ENCODE measurements at places on chromosomes 1 and 21.

- DNase-seq = no peak
Measured at GRCh38 chr1:93516164-93516563, 68.2 kb downstream of the FNBP1L start.

DNA sequence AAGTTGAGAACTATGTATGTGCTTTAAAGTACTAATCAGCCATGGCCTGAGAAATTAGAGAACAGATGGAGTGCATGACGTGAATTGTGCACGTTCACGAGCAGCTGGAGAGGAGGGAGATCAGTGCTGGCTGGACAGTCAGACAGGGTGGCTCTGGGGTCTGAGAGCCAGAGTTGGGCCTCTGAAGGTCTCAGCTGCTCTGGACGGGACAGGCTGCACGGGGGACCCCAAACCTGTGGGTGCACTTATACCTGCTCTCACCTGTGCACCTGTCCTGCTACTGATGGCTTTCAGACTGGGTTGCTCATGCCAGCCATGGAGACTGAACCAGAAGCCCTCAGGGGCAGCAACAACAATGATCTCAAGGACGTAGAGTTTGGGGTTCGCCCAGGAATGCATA, 43.5 kb downstream of the UMODL1 start:
- DNase-seq = no peak

DNA sequence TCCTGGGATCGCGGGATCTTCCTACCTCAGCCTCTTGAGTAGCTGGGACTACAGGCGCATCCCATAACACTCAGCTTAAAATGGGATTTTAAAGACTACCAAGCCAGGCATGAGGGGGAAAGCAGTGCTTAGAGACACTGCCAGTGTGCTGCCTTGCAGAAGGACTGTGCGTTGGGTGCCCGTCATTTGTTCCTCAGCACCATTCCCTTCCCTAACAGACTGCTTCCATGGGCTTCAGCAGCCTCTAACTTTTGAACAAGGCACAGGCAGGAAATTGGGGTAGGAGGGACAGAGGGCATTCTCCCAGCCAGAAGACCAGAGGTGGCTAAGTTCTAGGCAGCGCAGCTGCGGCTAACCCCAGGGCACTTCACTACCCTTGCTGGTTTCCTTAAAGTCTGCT, 73.9 kb upstream of the USP24 start:
- DNase-seq = no peak

DNA sequence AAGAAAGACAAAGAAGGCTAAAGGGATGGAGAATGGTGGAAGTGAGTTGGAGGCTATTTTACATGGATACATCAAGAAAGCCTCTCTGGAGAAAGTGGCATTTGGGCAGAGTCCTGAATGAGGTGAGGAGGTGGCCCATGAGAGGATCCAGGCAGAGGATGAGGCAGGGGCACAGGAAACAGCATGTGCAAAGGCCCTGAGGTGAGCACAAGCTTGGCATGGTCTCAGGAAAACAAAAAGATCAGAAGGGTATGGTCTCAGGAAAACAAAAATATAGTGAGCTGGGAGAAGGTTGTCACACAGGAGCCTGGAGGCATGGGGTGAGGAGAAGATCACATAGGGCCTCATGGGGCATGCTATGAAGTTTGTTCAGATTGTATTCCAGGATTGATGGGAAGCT, 62.1 kb upstream of the F3 start:
- no peak for DNase-seq

DNA sequence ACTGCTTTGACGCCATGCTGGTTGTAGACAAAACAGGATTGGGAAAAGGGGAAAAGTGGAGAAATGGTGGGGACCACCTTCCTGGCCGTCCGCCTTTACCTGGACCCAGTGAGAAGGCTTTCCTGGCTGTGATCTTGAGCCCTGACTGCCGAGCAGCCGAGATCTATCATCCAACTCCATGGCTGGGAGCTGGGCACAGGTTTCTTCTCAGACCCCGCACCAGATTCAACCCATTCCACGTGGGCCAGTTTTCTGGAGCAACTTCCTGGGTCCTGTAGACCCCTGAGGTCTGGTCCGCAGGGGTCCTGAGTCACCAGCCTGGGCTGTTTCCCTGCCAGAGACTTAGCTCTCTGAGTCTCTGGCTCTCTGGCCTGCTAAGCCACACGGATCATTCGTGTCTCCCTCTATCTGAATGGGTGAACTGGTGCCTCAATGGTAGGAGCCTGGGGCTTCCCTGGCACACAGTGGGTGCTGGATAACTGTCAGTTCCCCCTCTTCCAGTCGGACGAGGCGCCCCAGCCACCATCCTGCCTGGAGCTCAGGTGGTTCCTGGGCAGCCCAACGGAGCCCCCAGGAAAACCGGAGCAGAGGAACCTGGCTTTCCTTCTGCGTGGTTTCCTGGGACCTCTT, 4.5 kb upstream of the NPHP4 start:
- no peak for DNase-seq

GRCh38 chr1:193060406-193060805, 994 bp downstream of the RO60 start:
- no peak for DNase-seq

DNA sequence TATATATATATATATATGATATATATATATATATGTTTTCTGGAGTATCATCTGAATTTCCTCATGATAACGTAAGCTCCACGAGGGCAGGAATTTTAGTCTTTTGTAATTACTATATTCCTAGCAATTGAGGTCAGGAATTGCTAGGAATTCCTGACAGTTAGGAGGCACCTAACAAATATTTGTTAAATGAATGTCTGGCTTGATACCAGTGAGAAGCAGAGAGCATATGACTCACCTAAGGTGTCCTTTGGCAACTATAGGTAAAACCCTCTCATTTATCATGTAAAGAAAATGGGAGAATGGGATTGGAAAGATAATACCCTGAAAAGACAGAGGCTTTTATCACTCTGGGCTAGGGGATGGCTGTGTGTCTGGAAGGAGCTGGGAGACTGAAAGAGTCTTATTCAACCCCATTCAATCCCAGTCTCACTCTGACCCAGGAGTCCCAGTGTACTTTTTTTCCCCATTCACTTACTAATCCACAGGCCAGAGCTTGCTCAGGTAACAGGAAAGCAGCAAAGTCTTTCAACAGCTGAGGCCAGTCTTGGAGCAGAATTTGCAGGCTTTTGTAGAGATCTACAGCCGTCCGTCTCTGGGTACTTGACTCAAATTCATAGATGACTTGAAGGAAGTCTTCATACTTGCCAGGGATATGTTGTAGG, 71.2 kb downstream of the DAP3 start:
- no peak for DNase-seq

- no peak for DNase-seq
Measured at GRCh38 chr1:24369801-24370200, 43.8 kb downstream of the STPG1 start.

GRCh38 chr1:20823845-20824244, 36.7 kb upstream of the HP1BP3 start:
- DNase-seq = no peak

GRCh38 chr1:78052685-78053405, 7.1 kb downstream of the GIPC2 start:
- no peak for DNase-seq

DNA sequence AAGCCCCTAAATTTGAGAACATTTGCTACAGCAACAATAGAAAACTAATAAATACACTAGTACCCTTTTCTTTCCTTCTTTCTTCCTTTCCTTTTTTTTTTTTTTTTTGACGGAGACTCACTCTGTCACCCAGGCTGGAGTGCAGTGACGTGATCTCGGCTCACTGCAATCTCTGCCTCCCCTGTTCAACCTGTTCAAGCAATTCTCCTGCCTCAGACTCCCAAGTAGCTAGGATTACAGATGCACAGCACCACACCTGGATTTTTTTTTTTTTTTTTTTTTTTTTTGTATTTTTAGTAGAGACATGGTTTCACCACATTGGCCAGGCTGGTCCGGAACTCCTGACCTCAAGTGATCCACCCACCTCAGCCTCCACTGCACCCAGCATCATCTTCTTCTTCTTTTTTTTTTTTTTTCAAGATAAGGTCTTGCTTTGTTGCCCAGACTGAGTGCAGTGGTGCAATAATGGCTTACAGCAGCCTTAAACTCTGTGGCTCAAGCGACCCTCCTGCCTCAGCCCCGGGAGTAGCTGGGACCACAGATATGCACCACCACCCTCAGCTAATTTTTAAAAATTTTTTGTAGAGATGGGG, 19.6 kb upstream of the CBR3 start:
- DNase-seq = no peak

Data from memory B cell (primary cell).